Gastroesophageal sphincter (tissue), 4 donors: ENCODE measurements at places on chromosomes 4 and X. TPM values are rescaled to one million over a fixed set of nuclear protein-coding genes. Genes with fewer than 3 reads are reported as not detected.

DNA sequence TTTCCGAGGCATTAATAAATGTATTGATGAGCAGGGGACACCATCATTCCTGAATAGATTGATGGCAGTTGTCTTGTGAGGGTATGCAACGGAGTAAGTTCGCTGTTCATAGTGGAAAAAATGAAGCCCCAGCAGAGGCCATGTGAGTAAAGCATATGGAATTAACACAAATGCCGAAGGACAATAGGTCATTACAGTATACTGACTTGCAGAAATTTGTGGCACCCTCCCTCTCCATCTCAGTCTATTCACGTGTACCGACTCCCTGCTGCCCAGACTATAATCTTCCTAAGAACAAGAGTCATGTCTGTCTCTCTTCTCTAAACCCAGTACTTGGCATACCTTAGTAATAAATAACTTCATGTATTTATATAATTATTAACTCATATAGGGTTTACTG lies 47.1 kb upstream of the PCDH10 start:
- ATAC-seq = no peak

GRCh38 chr4:6226506-6226905 lies 26.2 kb upstream of the JAKMIP1 start:
- no peak for ATAC-seq

DNA sequence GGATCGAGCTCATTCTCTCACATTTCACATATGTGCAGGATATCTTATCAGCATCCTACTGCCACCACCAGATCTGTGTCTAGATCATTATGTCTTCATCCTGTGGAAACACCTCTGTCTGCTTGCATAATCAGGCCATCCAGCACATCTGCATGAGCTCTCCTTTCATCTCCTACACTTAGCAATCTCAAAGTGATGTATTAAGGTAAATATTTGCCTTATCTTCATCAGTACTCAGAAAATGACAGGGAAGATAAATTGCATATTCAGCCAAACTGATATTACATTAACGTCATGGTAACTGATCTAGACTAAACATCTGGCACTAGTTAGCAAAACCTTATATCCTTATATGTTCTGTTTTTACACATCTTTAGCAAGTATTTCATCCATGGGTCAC lies 207.3 kb upstream of the PABPC4L start:
- no peak for ATAC-seq

DNA sequence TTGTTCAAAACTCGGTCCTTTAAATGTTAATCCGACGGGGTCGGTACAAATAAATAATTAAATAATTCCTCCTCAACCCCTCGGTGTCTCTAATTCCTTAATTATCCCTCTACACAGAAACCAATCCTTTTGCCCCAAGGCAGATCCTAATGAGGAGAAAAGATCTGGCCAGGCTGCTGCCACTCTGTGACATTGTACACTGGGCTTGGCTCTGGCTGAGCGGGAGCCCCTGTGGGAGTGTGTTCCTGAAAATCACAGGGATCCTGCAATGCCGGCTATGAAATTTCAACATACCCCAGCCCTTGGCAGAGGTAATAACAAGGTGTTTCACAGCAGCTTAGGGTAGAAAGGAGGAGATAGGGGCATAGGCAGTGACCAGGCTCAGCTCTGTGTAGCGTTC lies 96.0 kb downstream of the DHRSX start:
- ATAC-seq = no peak

GRCh38 chr4:110705440-110705782 lies 82.5 kb upstream of the PITX2 start:
- no peak for ATAC-seq

- no peak for ATAC-seq
Observed at GRCh38 chr4:140168474-140168873, 14.5 kb upstream of the MAML3 start.

The ADGRL3 gene
- total RNA-seq = 6.1 TPM

The CT83 gene
- total RNA-seq = not detected

The RHOXF1 gene
- total RNA-seq = 0.49 TPM
